ENCODE measurements at places on chromosomes 4 and X. TPM values are rescaled to one million over a fixed set of nuclear protein-coding genes. Genes with fewer than 3 reads are reported as not detected.

The ASMT gene
- not detected for total RNA-seq

The TRIM75 gene
- not detected for total RNA-seq

The DUX4 gene
- total RNA-seq, result not detected

The EREG gene
- 0.02 TPM for total RNA-seq

The IL21 gene
- not detected for total RNA-seq

The SHROOM3 gene
- total RNA-seq, result 19.0 TPM

The SMR3B gene
- not detected for total RNA-seq

The TMEM184C gene
- total RNA-seq, result 44.7 TPM

The SPATA18 gene
- total RNA-seq, result not detected

The NCAPG gene
- 77.7 TPM for total RNA-seq

The CWH43 gene
- not detected for total RNA-seq

The SOX3 gene
- total RNA-seq, result not detected

- DNase-seq, result no peak
These were observed 137.8 kb downstream of the FBXW7 start for GRCh38 chr4:152398060-152398459.

DNA sequence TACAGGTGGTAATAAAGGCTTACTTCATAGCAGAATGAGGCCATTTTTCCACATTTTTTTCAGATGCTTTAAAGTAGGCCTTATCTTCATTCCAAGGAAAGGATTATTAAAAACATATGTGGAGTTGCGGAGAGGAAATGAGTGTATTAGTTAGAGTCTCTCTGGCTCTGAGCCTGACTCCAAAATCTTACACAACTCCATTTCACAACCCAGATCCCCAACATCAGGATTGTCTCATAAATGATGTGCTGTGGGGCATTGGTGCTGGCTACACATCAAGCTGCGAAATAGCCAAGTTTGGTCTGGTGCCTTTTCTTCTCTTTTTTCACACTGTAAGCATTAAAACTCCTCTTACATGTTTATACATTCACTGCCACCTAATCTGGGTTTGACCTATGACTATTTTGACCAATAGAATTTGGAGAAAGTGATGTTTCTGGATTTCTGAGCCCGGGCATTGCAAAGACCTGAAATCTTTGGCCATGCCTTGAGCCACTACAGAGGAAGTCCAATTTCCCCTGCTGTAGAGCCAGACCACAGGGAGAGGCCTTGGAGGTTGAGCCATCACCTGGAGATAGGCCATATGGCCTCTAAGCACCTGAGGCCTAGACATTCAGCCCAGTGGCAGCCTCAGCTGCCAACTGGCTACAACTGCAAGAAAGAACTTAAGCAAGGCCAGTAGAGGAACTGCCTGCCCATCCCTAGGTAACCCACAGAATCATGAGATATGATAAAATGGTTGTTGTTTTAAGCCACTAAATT is 16.7 kb upstream of the SOD3 start:
- DNase-seq, result peak; percentile 75

DNA sequence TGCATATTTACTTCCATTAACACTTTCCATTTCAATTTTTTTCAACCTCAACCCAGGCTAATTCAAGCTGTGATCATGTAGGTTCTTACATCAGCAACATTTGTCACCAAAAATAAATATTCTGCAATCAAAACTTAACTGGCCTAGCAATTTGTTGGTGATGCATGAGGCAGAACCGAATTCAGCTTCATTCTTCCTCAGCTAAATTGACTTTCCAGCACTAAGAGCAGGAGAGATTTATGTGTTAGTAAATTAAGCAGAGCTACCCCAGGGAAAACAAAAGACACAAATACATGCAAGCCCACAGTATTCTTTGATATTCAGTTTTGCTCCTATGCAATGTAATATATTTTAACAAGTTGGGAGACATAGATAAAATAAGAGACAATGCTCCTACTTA is 208.7 kb upstream of the NDST3 start:
- DNase-seq, result no peak

- DNase-seq, result no peak
These were observed 119.1 kb downstream of the CNKSR2 start for GRCh38 chrX:21493226-21493830.

GRCh38 chrX:103783971-103784370 is 7.3 kb downstream of the PLP1 start:
- DNase-seq, result no peak

GRCh38 chr4:1130316-1131186 is 17.2 kb upstream of the RNF212 start:
- peak; percentile 63 for DNase-seq

DNA sequence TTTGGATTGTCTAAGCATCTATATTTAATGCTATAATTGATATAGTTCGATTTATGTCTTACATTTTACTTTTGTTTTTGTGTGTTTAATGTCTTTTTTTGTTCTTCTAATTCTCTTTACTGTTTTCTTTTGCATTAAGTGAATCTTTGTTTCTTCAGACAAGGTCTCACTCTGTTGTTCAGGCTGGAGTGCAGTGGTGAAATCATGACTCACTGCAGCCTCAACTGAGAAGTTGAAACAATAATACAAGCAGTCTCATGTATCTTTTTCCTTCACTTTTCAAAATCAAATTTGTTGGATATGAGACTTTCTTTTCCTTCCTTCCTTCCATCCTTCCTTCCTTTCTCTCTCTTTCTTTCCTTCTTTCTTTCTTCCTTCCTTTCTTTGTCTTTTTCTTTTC is 1401.6 kb downstream of the ADGRL3 start:
- peak; percentile 6 for DNase-seq

GRCh38 chr4:8038719-8039251 is 99.1 kb upstream of the AFAP1 start:
- no peak for DNase-seq

DNA sequence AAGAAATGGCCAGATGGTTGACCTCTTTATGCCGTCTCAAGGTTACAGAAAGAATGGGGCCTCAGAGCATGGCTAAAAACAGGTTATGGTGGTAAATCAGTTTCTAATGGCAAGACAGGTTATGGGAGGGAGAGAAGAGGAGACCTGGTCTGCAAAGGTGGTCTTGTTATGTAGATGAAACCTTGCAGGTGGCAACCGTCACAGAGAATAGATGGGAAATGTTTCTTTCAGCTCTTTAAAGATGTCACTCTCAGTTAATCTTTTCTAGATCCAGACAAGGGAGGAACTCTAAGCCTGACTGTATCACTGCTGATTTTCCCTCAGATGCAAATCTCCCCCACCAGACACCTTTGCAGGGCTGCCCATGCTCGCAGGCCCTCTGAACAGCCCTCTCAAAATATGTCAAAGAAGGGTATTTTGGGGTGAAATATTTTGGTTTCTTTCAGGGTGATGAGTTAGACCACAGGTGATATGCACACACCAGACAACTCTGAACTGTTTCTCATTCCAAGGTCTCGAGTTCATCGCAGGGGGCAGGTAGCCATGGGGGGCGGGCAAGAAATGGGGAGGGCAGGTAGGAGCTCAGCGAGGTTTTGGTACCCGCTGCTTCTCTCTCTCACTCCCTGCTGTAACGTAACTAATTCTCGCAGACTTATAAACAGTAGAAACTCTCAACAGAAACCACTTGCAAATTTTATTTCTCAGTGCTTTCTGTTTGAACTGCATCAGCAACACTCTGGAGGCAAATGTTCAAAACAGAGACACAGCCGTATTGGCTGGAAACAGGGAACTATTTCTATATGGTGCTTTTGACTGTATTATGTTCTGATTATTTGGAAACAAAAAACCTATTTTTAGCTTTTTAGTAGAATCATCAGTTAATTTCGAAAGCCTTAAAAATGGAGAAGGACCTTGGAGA is 32.4 kb downstream of the CASP3 start:
- DNase-seq, result no peak

DNA sequence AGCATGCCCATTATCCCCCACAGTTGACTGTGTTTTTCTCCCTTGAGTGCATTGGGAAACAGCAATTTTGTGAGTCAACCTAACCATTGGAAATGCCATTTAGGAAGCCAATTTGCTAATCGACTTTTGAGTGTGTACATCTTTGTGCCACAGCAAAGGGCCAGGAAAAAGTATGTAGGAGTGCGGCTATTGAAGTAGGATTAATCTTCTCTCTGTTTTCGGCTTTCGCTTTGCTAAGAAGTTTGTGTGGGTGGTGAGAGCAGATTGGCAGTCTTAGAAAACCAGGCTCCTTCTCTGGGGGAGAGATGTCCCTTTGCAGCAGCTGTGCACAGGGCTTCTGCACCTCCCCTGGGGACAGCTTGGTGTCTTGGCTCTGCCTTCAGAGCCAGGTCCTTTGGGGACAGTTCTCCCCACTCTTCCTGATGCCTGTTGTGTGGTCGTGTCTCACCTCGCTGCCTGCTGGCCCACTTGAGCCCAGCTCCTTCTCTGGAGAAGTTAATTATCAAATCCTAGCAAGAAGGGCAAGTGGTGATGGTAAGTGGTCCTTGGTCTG is 74.5 kb downstream of the GEMIN8 start:
- DNase-seq, result no peak

DNA sequence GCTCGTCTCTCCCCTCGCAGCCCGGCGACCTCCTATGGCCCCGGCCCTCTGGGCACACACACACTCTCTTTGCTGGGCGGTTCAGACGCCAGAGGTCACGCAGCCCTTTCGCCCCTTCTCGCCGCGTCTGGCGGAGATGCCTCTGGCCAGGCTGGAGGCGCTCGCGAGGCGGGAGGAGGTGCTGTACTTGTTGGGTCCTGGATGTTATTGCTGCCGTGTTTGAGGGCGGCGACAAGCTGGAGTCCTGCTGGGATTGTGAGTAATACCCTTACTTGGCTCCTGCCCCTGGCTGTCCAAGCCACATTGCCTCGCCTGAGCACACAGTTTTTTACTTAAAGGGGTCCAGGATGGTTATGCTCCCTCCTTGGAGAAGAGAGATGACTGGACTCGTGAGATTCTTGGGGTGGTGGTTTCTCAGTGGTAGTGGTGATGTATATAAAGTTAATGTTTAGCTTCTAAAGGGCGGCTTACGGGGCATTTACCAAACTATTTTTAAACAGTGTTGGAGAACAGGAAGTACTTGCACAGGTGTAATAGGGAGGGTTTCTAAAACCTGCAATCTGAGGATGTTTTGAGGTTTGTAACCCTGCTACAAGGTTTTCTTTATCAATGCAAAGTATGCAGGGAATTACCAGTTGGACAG is 572 bp downstream of the USP53 start:
- DNase-seq, result peak; percentile 90

DNA sequence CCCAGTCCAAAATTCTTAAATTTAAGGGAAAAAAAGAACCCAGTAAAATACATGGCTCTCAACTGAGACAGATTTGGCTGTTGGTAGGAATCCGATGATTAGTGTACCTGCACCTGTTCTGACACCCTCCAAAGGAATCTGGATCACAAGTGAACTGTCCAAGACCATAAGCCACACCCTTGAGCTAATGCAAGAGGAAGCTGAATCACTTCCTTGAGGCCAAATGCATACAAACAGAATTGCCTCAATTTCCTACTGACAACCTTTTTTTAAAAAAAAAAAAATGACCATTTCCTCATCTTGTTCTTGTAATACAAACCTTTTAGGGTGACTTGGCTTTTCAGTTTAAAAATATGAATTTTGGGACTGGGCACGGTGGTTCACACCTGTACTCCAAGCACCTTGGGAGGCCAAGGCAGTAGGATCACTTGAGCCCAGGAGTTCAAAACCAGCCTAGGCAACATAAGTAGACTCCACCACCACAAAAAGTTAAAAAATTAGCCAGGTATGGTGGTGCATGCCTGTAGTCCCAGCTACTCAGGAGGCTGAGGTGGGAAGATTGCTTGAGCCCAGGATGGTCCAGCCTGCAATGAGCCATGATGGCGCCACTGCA is 10.7 kb upstream of the FBXL5 start:
- peak; percentile 82 for DNase-seq

GRCh38 chrX:30990361-30990760 is 81.5 kb downstream of the FTHL17 start:
- no peak for DNase-seq

DNA sequence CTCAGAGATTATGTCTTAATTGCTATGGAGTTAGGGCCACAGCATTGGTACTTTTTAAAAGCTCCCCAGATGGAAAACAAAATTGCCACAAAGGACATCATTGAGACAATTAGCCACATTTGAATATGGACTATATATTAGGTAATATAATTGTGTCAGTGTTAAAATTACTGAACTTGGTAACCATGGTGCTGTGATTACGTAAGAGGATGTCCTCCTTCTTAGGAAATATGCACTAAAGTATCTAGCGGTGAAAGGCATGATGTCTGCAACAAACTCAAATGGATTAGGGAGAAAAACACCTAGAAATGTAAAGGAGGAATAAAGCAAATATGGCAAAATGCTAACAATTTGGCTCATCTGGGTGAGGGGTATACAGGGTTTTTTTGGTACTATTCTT is 89.9 kb upstream of the PAK3 start:
- DNase-seq, result no peak

Data from A172 (cell line).